ENCODE measurements at places on chromosomes 6 and 20.

DNA sequence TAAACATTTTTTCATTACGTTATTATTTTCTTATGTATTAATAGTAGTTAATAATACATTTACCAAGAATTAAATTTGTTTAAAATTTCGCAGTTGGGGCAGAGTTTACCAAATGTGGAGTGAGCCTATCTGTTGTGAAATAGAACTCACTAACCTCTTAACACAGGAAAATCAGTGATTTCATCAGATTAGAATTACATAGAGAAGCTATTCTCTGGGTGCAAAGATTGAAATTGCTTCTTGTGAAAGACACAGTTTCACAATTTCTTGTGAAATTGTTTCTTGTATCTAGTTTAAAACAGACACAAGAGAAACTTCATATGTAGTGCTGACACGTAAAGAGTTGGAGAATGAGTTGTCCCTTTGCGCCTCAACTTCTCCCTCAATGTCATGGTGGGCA is 69.4 kb upstream of the PRL start:
- DNase-seq: no peak

- DNase-seq: no peak
These were observed 425.2 kb upstream of the OPRM1 start for GRCh38 chr6:153613719-153614455.

GRCh38 chr6:50993941-50994720 is 175.5 kb downstream of the TFAP2B start:
- DNase-seq: no peak

DNA sequence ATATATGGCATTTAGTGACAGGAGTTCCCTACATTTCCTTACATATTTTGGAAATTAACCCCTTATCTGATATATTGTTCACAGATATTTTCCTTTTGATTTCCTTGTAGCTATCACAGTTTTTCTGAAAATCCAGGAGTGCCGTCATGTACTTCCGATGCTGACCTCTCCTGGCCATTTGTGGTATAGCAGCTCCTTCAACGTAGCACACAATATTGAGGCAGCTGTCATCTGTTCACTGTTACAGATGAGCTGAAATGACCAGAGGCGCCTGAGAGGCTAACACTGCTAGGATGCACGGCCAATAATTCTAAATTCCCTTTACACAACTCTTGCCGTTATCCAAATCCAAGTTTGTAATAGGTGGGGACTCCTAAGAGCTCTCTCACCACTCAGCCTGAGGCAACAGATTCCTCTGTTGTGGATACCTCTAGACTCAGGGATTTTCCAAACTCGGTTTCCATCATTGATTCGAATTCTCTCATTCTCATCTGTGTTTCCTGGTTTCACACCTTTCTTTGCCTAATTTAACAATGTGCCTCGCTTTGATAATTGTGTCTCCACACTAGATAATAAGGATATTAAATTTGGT is 53.0 kb downstream of the MMUT start:
- peak; percentile 30 for DNase-seq

DNA sequence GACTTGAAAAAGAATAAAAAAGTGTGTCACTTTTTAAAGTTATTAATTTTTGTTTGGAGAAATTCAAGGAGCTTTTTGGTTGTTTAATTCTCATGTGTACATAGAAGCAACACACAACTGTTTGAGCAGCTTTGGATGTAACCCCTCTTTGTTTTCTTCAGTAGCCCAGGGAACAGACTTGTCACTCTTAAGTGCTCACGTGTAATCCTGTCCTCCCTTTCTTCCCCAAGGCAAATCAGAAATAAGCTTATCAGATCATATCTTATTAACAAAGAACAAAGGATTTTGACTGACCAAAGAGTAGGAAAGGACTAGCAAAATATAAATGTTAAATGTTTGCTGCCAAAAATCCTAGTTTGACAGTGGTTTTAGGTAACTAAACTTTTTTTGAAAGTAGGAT is 7.3 kb upstream of the FLRT3 start:
- DNase-seq: no peak

DNA sequence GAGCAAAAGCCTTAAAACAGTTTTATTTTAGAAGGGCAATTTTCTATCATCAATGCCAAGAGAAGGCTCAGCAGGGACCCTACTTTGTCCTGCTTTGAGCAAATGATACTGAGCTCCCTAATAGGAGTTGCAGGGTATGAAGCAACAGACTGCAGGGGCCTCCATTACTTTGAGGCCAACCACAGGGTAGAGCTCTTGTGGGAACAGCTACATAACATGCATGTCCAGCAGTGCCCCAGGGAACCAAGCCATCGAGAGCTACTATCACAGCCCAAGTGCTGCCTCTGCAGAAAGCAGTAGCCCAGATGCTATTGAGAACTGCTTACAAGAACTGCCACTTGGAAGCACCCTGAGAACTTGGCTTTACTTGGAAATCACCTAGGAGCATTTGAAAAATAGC is 222.1 kb downstream of the LAMA2 start:
- no peak for DNase-seq

DNA sequence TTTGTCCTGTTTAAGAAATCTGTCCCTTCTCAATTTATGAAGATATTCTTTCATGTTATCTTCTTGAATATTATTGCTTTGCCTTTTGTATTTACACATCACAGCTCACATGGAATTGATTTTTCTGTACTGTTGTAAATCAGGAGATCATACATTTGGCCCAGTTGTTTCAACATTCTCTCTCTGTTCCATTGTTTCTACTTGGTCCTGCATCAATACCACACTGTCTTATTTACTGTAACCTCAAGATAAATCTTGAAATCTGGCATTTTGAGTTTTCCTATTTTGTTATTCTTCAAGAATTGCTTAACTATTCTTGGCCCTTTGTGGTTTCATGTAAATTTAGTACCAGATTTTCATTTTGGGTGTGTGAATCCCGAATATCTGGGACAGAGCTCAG is 121.7 kb upstream of the CCN2 start:
- DNase-seq: no peak

DNA sequence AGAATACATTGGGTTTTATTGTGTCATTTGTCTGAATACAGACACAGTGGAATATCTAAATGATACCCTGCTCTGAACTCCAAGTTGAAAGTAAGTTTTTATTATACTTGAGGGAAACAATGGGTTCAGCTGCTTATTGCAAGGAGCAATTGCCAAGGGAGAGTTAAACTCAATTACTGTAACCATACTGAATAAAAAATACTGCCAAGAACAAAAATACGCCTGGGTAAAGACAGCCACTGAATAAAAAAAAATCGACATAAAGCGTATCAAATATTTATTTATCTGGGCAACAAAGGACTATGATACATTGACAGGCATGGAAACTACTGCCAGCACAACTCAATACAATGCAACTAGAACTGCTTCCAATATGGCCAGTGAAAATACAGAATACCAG is 18.1 kb downstream of the TFAP2A start:
- no peak for DNase-seq

DNA sequence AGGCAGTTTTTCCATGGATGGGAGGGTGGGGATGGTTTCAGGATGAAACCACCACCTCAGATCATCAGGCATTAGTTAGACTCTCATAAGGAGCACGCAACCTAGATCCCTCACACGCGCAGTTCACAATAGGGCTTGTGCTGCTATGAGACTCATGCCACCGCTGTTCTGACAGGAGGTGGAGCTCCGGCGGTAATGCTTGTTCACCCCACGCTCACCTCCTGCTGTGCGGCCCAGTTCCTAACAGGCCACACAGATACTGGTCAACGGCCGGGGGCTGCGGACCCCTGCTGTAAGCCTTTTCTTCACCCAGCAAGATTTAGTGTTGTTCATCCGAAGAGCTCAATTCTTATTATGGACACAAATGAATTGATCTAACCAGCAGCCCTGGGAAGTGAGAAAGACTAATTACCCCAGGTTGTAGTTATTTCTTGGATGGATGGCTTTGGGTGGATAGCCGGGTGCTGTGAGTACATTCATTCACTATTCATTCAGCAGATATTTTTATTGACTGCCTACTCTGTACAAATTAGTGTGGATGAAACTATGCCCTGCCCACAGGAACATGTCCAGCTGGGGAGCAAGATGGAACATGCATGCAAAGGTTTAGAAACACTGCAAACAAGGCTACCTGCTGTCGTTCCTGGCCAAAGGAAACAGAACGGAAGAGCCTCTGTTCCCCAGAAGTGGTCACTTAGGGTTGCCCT is 57.2 kb downstream of the RIOK1 start:
- DNase-seq: no peak

DNA sequence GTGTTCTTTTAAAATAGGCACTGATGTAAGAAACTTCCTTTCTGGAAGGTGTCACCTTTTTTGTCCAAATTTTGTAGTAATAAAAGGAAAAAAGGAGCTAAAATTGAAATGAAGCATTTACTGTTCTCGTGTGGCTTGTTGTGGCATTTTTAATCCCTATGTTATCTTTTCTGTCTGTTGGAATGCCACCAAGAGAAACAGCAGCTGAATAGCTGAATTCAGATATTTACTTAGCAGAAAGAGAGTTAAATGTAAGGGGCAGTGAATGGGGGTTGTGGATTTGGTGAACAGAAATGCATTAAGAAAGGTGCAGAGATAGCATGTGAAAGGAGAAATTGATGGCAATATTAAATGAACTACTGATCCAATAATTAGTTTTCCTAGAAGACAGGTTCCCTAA is 573.6 kb upstream of the EPHA7 start:
- no peak for DNase-seq

GRCh38 chr6:111971866-111972532 is 81.9 kb upstream of the CCN6 start:
- no peak for DNase-seq

DNA sequence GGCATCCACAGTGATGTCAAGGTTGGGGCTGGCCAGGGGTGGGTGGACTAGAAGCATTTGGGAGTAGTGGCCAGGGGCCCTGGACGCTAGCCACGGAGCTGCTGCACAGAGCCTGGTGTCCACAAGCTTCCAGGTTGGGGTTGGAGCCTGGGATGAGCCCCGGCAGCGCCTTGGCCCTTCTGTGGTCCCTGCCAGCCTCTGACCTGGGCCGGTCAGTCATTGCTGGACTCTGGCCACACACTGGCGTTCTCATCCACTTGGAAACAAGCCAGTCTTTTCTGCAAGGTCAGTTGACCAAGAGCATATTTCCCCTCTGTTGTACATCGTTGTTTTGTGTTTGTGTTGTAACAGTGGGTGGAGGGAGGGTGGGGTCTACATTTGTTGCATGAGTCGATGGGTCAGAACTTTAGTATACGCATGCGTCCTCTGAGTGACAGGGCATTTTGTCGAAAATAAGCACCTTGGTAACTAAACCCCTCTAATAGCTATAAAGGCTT is 8.4 kb downstream of the PSMA7 start:
- no peak for DNase-seq

DNA sequence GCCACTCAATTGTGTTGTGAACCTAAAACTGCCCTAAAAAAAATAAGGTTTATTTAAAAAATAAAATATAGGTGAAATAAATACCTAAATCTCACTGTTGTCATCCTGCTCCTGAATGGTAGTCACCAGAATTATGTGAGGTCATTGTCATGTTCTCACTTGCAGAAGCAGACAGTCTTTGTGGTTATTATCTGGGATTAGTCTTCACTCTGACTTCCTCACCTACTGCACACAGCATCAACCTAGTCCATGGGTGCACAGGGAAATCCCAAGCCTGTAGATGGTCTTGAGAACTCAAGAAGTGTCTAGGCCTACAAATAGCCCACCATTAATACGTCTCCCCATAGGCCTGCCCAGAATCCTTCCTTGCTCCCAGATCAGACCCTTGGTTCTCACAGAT is 97.0 kb downstream of the FOXF2 start:
- DNase-seq: no peak

DNA sequence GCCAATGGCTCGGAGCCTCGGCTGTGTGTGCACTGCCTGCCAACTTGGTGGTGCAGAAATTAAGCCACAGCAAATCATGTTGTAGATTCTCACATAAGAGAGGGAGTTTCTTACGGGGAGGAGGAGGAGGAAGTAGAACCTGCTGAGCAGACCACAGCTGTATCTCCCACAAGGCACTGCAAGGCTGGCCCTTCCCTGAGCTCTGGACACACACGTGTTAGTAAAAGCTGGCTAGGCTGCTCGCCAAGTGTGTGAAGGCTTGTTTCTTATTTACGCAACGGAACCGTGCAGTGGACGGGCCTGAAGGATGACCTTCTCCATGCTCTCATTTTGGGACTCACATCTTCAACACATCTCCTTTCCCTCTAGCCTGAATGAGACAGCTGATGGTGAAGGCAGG is 15.7 kb upstream of the QKI start:
- no peak for DNase-seq

DNA sequence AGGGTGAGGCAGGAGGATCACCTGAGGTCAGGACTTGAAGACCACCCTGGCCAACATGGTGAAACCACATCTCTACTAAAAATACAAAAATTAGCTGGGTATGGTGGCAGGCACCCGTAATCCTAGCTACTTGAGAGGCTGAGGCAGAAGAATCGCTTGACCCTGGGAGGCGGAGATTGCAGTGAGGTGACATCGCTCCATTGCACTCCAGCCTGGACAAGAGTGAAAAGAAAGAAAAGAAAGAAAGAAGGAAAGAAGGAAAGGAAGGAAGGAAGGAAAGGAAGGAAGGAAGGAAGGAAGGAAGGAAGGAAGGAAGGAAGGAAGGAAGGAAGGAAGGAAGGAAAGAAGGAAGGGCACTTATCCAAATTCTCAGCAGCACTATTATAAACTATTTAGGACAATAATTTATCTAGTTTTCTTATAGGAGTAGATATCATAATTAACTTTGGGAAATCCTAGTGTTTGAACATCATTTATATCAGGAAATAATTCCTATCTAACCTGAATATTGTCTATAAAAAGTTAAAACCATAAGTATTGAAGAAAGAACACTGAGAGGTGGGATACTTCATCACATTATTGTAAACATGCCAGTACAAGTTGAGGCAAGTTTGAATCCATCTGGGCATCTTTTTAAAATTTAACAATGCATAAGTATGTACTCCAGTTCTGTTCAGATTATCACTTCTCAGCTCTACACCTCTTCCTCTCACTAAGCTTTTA is 305.5 kb downstream of the SLC35F1 start:
- DNase-seq: no peak

DNA sequence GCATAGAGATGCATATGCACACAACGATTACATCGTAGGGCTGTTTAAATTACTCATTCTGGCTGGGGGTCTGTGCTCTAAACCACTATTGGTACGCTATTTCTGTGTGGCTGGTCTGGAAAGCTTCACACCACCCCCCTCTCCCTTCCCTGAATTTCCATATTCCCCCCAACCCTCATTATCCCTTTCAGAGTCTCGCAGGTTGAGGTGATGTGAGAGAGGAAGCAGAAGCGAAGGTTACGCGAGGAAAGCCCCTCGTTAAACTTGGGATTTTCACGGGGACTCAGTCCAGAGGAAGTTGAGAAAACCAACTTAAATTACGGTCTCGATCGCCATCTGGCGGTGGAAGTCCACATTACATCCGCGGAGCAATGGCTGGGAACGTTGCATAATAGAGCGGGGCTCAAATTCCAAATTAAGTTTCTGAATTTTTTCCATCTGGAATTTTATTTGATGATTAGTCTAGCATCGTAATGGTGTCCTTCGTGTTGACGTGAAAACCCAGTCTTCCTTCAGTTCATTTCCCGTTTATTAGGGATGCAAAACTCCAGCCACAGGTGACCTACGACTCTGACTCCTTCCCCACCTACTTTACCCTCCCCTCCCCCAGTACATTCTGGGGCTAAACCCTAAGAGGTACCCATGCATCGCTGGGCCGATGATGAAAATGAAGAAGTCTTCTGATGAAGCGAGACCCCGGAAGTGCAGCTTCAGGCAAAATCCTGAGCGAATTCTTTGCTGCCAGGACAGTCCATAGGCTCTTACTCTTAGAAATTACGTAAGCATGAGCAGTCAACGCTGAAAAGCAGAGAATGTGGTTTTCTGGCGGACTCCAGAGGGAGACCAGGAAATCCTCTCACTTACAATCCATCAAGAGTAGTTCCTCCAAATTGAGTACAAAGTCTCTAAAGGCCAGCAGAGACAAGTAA is 19.7 kb downstream of the HLA-DOB start:
- DNase-seq: no peak

GRCh38 chr20:2227861-2228260 is 67.9 kb upstream of the TGM3 start:
- DNase-seq: no peak
